ENCODE measurements at places on chromosomes 4 and X.
A peak's percentile ranks its signal among the peaks of the same experiment; 100 is the strongest.

DNA sequence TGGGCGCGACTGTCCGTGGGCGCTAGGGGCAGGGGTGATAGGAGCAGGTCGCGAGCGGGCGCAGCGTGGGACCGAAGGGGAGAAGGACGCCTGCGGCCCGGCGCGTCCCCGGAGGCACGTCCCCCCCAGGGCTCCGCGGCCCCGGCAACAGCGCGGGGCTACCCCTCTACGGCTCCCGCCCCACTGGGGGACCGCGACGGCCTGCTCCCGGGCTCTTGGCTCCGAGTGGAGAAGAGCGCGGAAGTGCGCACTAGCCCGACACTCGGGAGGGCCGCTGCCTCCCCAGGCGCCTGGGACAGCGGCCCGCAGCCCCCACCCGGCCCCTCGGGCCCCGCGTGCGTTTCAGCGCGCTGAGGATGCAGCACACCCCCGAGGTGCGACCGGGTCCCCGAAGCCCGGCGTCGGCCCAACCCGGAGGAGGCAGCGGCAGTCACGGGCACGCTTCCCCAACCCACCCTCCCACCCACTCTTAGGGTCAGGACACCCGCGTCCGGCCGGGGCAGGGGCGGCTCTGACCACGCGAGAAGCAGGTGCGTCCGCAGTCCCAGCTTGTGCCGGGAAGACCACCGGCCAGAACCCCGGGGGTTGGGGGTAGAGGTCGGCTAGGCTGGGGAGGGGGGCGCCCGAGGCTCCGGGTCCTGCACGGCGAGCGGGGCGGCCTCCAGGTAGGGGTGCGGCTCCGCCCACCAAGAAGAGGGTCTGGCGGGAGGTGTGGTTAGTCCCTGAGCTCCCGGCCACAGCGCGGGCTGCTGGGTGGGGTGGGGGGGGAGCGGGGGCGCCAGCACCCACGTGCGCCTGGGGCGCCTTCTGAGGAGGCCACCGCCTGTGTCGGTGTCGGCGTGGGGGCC is 18.5 kb upstream of the NAT8L start:
- no peak for DNase-seq

DNA sequence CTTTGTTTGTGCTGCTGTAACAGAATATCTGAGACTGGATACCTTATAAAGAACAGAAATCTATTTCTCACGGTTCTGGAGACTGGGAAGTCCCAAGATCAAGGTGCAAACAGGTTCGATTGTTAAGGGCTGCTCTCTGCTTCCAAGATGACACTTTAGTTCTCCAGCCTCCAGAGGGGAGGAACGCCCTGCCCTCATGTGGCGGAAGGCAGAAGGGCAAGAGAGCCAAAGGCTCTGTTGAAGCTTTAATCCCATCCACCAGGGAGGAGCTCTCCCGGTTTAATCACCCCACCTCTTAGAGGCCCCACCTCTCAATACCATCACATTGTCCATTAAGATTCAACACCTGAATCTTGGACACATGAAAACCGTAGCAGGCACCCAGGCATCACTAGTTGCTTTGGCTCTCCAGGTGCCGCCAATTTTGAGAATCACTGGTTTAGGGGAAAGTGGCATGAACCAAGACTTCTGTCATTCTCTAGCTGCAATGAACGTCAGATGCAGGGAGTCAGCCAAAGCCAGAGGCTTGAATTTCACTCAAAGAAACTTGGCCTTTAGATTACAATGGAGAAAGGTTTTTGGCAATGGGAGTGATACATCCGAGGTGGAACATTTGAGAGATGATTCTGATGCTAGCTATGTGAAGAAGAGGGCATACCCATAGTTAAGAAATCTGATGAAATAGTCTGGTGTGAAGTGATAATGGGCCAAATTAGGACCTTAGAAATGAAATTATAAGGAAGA is 15.7 kb downstream of the FHL1 start:
- no peak for DNase-seq

- DNase-seq, result no peak
These were observed 935.4 kb upstream of the TENM3 start for GRCh38 chr4:181307824-181308223.

DNA sequence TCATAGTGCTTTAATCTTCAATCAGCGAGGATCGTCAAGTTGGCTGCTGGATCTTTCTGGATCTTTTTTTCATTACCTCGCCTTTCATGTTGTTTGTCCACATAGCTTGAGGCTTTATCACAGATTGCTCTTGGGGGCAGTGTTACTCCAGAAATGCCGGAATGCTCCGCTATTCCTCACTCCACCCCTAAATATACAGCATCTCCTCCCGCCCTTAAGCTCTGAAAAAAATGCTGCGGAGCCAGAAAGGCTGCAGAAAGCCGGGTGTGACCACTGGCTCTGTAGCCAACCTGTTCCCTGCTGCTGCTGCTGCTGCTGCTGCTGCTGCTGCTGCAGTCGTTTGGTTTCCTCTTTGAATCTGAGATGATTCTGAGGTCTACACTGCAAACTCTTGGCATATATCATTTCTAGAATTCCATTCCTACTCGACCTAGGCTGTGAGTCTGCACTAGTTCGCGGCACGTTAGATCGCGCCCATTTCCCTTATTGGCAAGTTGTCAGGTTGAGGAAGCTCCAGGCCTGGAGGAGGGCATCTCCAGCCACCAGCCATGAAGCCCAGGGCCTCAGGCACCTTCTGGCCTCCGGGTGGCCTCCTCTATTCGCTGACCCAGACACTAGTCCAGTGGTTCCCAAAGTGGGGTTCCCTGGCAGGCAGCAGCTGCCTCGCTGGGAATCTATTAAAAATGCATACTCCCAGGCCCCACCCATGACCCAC is 34.2 kb downstream of the WDR13 start:
- DNase-seq, result peak; percentile 4

- DNase-seq, result no peak
These were observed 37.5 kb downstream of the KDR start for GRCh38 chr4:55087913-55088260.

- no peak for DNase-seq
These were observed 329.4 kb downstream of the PDGFC start for GRCh38 chr4:156642161-156642560.

DNA sequence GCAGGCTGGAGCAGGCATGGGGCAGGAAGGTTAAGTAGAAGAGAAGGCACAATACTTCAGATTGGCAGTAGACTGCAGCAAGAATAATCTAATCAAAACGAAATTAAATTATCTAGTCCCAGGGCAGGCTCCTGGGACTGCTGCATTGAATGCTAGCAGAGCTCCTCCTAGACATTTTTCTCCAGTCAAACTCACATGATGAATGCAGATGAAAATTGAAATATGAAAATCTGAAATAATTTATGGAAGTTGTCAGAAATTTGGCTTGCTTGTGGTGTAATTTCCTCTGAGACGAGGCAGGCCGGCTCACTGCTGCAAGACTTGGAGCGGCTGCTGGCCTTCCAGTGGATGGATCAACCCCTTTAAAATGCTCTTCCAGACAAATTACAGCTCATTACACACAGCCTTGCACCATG is 78.0 kb upstream of the TMEM33 start:
- DNase-seq, result no peak

- no peak for DNase-seq
These were observed 60.1 kb downstream of the CCSER1 start for GRCh38 chr4:90187148-90187884.

GRCh38 chrX:69388526-69388925 is 115.6 kb upstream of the NALF2 start:
- no peak for DNase-seq

- DNase-seq, result peak; percentile 29
These were observed 4.1 kb downstream of the PLAC8 start for GRCh38 chr4:83110223-83110945.

DNA sequence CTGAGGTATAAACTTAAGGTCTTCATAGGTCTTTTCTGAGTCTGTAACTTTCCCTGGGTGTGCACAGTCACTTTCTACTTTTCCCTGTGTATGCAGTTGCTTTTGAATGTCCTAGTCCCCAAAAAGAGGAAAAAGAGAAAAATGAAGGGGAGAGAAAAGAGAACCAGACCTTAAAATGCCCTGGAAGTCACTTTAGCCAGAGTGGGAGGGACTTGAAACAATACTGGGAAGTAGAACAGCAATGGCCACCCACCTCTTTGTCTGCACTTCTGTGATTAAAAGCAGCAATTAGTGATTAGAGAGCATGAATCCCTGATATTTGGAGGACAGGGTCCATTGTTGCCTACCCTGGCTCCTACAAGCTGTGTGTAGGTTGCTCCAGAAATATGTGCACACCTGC is 36.1 kb downstream of the ZCCHC13 start:
- no peak for DNase-seq

DNA sequence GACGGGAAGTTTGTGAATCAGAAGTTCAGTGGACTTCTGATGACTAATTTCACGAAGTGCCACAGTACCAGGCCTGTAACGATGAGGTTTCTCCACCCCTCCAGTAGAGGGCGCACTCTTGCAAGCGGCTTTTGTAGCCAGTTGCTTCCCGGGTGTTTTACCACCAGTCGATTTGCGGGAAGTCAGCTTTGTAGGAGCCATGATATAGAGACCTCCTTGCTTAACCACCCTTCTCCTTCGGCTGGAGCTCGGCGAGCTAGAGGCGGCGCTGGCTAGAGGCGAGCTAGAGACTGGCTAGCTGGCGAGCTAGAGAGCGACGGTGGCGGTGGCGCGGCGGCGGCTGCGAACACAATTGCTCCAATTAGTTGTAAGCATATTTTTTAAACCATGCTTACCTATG is 72.0 kb downstream of the IL1RAPL1 start:
- no peak for DNase-seq

DNA sequence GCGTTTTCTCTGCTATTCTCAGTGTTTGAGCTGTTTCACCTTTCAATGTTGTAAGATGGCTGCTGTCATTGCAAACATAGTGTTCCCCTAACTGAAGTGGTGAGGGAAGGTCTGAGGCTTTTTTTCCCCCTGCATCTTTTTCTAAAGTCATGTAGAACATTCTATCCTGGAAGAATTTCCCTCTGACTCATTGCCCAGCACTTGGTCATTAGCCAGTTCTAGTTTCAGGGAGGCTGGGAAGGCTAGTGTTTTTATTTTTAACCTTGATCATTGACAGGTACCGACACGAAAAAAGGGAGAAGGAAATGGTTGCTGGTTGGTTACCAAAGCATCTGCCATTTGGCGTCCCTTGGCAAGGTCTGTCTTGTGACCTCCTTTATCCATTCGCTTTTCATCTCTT is 6.6 kb downstream of the LANCL3 start:
- no peak for DNase-seq

- DNase-seq, result no peak
These were observed 127.2 kb upstream of the GPC4 start for GRCh38 chrX:133542476-133542875.

GRCh38 chrX:55149242-55149641 is 60.4 kb downstream of the PAGE2 start:
- DNase-seq, result no peak

DNA sequence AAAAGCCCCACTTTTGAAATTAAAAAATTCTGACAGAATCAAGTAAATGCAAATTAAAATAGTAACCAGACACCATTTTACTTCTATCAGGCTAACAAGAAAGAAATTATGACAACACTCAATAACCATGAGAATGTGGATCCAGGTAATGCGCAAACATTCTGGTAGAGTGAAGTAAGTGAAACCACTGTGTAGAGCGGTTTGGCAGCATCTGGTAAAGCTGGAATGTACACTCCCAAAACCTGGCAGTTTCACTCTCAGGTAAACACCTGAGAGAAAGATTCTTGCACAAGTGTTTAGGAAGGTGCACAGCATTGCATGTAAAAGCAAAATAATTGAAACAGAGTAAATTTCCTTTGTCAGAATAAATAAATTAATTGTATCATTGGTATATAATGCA is 81.8 kb downstream of the TRIML1 start:
- DNase-seq, result no peak

- DNase-seq, result no peak
These were observed 838.4 kb downstream of the RAB28 start for GRCh38 chr4:12645732-12646131.

- DNase-seq, result no peak
These were observed 37.9 kb downstream of the ACOX3 start for GRCh38 chr4:8402640-8403039.

DNA sequence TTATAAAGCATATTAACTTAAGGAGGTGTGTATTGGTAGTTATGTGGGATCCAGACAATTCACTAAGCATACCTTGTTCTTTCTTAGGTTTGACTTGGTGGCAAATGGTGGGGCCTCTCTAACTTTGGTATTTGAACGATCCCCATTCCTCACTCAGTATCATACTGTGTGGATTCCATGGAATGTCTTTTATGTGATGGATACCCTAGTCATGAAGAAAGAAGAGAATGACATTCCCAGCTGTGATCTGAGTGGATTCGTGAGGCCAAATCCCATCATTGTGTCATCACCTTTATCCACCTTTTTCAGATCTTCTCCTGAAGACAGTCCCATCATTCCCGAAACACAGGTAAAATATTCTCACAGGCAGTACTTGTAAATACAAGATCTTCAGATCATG is 186.4 kb downstream of the DCTD start:
- no peak for DNase-seq

DNA sequence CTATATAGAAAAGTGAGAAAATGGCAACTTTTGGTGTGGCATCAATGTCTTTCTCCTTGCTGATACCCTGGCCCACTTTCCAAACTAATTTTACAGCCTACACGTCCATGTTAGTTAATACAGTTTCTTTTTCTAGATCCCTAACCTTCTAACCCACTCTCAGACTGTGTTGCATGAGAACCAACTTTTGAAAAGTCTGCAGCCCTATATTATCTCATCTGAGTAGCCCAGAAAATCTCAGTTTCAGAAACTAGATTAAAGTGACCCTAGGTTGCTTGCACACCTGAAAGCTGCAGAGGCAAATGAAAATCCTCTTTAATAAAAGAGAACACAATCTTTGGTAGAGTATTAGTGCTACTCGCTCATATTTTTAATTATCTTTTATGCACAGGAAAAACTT is 371.6 kb upstream of the EMCN start:
- DNase-seq, result no peak

GRCh38 chr4:94451051-94451694 is 569 bp upstream of the PDLIM5 start:
- no peak for DNase-seq

- no peak for DNase-seq
These were observed 27.7 kb upstream of the PDE5A start for GRCh38 chr4:119656342-119656741.

GRCh38 chrX:44043496-44043895 is 70.3 kb upstream of the NDP start:
- no peak for DNase-seq

GRCh38 chrX:139078761-139079280 is 367.3 kb upstream of the FGF13 start:
- DNase-seq, result no peak

GRCh38 chr4:92120810-92121498 is 182.8 kb upstream of the GRID2 start:
- no peak for DNase-seq

Data from caudate nucleus (tissue), 63 donors.